ENCODE measurements at places on chromosomes 4 and X.
A peak's percentile ranks its signal among the peaks of the same experiment; 100 is the strongest.

DNA sequence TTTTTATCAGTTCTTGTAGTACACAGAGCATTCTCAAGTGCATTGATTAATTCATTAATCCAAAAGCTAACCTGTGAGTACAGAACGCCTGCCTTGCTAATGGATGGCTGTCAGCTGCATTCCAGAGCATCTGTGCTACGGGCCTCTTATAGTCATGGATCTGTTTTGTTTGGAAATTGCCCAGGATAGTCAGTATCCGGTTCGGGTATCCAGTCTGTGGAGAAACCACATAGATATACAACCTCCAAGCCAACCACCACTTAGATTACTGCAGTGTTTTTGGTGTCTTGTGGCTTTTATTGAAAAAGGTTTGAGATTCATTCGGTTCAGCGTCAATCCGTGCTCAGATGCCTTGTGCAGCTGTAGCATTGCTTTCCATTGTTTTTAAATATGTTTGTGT is 4.0 kb downstream of the LAP3 start:
- DNase-seq = no peak

- DNase-seq = no peak
Observed at GRCh38 chrX:20352935-20353336, 86.2 kb upstream of the RPS6KA3 start.

DNA sequence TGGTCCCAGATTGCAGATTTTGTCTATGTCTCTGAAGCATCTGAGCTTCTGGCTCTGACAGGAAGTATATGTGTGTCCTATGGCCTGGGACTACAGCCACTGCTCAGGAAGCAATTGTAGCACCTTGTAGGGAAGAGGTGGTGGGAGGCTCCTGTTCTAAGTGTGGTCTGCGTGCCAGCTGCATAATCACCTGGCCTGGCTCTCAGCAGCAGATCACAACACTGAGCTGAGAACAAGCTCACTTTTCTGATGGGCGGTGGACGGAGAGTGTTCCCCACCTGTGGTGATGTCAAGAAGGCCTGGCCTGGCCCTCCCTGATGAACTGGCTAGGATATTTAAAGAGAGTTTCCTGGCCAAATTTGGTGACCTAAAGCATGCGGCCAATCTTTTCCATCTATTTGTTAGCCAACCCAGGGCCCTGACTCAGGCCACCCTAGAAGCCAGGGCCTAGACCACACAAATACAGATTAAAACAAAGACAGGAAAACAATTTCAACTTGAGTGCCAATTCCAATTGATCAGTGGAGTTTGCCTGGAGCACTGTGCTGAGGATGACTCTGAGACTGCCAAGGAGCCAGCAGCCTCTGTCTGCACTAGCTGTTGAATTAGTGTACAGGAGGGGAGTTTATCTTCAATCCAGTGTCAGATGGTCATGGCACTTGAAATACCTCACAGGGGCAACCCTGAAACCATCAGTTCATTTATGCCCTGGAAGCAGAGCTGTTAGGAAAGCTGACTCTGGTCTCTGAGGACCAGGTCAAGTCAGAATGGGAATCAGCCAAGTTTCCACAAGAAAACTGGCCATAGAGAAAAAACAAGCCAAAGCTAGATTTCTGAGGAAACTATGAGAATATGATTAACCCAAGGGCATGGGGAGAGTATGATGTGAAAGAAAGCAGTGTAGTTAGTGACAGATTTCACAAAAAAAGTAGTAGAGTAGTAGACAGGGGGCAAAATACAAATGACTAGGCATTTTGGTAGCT is 47.4 kb downstream of the PRDM5 start:
- no peak for DNase-seq

DNA sequence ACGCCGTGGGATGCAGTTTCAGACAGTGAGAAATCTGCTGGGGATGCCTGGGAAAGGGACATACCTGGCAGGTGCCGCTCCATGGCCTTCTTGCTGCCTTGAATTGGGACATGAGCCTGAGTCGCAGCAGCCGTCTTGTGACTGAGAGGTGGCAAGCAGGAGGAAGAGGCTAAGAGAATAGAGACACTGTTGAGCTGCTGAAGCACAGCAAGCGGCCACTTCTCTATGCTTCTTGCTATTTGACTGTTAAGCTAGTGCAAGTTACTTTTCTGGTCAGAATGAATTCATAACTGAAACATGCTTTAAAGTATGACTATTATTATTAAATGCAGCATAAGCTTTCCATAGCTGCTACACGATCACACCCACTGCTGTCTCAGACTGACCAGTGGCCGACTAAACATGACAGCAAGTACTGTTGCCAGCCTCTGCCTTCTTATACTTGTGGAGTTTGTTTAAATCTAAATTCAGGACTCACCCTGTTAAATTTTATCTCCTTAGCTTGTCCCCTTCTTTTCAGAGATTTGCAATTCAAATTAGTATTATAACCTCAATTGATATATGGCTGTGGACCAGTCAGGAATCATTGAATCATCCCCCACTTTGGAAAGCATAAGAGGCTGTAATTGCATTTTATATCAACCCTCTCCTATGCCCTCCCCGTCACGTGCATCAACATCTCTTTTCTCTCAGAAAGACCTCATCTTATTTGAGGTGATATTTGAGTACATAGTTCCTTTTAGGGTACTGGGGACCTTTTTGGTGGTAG is 24.8 kb upstream of the ACSL1 start:
- no peak for DNase-seq

- DNase-seq = no peak
Observed at GRCh38 chrX:101136235-101136634, 38.2 kb downstream of the CENPI start.

DNA sequence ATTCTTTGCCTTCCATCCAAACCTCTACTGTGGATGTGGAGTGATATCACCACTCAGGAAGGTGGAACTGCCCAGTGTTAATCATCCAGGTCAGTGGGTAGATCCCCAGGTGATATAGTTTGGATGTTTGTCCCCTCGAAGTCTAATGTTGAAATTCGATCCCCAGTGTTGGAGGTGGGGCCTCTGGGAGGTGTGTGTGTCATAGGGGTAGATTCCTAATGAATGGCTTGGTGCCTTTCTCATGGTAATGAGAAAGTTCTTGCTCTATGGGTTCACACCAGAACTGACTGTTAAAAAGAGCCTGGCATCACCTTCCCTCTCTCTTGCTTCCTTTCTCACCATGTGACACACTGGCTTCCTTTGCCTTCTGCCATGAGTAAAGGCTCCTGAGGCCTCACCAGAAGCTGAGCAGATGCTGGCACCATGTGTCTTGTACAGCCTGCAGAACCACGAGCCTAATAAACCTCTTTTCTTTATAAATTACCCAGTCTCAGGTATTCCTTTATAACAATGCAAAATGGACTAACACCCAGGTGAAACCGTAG is 6.8 kb upstream of the SOWAHB start:
- DNase-seq = no peak

- DNase-seq = no peak
Observed at GRCh38 chrX:68506649-68507048, 7.8 kb downstream of the YIPF6 start.

GRCh38 chrX:69093960-69094871 is 71.0 kb downstream of the PJA1 start:
- peak; percentile 59 for DNase-seq

- no peak for DNase-seq
Observed at GRCh38 chr4:164081801-164082200, 587.3 kb downstream of the TMA16 start.

- DNase-seq = no peak
Observed at GRCh38 chr4:72390409-72390808, 178.6 kb downstream of the ADAMTS3 start.

- peak; percentile 69 for DNase-seq
Observed at GRCh38 chrX:107710617-107711391, 64.8 kb downstream of the TSC22D3 start.

DNA sequence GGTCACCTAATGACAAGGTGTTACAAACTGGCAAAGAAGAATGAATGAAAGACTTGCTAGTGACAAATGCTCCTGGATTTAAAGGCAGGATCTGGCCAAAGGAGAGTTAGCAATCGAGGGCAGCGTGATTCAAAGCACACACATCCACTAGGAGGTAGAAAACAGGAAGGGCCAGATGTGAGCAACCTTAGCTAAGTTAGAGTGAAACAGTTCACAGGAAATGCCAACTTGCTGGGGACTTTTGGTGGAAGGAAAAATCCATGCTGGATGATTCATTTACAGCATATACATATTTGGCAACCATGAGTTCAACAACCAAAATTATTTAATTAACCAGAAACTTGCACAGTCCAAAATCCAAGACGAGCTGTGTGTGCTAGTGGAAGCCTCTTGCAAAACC is 276.9 kb downstream of the PTTG2 start:
- no peak for DNase-seq

- peak; percentile 77 for DNase-seq
Observed at GRCh38 chrX:107731831-107732502, 43.6 kb downstream of the TSC22D3 start.

DNA sequence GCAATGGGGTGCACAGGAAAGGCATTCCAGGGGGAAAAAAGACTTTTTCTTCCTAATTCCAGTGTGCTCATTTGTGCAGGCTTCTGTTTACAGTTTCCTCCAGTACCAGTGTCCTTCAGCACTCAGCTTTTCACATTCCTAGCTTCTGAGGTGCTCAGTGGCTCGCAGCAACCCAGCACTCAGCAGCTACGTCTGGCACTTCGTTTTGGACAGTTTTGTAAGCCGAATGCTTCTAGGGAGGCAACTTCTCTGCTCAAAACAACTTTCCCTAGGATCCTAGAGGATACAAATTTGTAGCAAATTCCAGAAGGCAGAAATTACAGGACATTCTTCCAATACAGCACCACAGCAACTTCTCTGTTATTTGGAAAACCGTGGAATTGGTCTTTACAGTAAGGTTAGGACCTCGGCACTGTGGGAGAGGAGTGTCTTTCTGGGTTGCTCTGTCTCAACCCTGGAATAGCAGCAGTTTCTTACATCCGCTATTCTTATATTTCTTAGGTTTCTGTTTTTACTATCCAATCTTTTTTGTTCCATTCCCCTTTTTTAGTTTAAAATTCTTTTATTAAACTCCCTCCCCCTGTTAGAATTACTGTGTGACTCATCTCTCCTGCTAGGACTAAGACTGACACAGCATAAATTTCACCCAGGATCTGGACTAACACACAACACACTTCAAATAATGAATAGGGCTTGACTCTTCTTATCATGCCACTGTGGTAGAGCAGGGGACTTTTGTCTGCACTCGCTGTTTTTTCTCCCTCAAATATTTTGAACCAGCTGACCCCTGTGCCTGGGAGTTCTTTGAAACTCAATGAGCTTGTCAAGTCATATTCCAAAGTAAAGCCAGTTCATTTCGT is 1314.7 kb downstream of the FSTL5 start:
- DNase-seq = no peak

- DNase-seq = no peak
Observed at GRCh38 chrX:41889317-41890025, 33.9 kb downstream of the CASK start.

DNA sequence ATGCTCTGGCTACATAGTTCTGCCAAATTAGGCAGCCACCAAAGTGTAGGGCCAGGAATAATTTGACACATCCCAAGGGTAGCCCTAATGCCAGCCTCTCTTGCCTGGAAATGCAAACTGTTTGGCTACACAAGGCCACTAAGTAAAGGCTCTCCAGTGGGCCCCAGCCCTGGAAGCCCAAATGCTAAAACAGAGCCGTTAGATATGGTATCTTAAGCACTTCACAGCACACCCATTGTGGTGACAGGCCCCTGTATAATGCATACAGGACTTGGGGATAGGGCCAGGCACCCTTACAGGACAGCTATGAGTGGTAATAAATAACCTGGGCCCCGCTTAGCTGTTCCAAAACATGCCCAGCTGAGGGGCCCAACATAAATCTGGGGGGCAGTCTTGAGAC is 623.9 kb downstream of the BCOR start:
- no peak for DNase-seq

GRCh38 chrX:100695302-100695701 is 36.6 kb downstream of the SYTL4 start:
- no peak for DNase-seq

GRCh38 chr4:125781651-125782050 is 466.9 kb downstream of the FAT4 start:
- no peak for DNase-seq

- no peak for DNase-seq
Observed at GRCh38 chr4:146450524-146450923, 71.2 kb downstream of the SLC10A7 start.

DNA sequence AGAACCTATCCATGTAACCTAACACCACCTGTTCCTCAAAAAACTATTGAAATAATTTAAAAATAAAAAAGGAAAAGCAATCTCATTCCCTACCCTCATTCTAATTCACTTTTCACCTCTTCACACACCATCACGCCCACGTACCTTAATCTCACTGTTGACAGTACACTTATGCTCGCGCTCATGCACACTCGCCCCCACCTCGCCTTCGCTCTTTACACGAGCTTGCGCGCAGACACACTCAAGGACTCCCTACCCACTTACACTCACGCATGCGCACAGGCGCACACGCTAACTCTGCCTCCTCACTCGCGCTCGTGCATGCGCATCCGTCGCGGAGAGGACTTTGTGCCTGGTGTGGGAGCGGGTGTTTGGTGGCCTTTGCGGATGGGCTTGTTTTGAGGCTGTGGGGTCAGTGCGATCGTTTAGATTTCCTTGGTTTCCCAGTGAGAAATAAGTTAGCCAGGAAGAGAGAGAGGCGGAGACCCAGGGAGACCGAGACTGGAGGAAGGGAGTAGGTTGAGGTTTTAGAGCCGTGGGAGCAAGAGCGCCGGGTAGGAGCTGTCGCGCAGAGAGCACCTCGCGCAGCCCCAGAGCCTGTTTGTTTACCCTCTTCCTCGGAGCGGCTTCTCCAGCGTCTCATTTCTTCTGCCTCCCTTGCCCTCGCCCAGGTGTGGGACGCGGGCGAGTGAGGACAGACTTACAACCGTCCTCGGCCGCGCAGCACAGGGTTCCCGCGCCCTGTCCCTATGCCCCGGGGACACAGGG is 8.1 kb upstream of the GSX2 start:
- peak; percentile 69 for DNase-seq

GRCh38 chr4:140096921-140097320 is 57.1 kb downstream of the MAML3 start:
- no peak for DNase-seq

- DNase-seq = no peak
Observed at GRCh38 chrX:39779952-39780783, 317.6 kb downstream of the BCOR start.

- DNase-seq = no peak
Observed at GRCh38 chr4:74790652-74791051, 3.7 kb downstream of the BTC start.

DNA sequence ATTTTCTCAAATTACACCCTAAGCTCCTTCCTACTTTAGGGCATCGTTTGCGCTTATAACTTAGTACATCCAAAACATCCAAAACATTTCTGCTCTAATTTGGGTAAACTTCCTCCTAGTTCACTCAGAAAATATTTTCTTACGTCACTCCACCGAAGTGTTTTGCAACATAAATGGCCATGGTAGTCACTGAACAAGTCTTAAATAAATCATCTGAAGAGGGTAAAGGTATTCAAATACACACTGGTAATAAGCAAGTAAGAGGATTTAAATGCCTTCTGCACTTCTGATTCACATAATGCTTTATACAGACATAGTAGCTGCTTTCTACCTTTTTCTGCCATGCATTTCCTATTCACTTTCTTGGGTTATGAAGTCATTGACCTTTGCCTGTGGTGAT is 991.9 kb downstream of the NLGN4X start:
- no peak for DNase-seq

- no peak for DNase-seq
Observed at GRCh38 chrX:112058255-112058654, 24.3 kb downstream of the TRPC5 start.
